ENCODE measurements at places on chromosomes 2 and 18.

- no peak for DNase-seq
Observed at GRCh38 chr2:190948671-190949070, 65.3 kb downstream of the STAT1 start.

GRCh38 chr2:233030-233429 is 30.8 kb downstream of the SH3YL1 start:
- no peak for DNase-seq

DNA sequence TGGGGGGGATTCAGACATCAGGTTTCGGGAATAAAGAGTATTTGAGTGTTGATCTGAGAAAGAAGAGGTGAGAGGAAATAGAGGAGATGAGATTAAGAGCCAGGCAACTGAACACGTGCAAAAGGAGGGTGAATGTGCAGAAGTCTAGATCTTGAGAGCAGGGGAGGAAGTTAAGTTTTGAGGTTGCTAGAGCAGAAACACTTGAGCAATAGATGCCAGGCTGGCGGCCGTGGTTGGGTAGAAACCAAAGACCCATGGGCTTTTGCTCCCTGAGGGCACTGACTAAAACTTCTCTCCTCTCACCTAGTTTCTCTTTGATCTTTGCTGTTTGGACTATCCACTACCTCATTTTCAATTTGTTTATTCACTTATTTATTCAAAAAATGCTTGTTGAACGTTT is 116.0 kb downstream of the CDC42EP3 start:
- DNase-seq = no peak

DNA sequence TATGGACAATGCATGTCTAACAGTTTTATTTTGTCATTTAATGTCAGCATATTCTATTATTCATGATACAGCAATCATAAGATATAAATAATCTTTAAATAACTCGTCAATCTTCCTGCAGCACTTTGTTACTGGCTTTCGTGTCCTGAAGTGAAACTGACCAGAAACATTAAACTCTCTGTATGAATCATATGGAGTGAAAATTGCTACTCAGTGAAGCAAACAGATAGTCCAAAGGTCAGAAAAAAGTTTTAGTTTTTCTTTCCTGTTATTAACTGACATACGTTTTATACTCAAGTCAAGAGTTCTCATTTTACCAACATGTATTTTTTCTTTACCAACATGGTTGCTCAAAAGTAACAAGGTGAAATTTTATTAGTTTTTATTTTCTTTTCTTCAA is 106.8 kb upstream of the GALNT5 start:
- no peak for DNase-seq

GRCh38 chr2:137964066-137964858 is at the start of gene HNMT:
Gene HNMT, plus strand, starts transcription at chr2:137964473. Its CDS starts 19 bp downstream, at chr2:137964492.
- DNase-seq = no peak

DNA sequence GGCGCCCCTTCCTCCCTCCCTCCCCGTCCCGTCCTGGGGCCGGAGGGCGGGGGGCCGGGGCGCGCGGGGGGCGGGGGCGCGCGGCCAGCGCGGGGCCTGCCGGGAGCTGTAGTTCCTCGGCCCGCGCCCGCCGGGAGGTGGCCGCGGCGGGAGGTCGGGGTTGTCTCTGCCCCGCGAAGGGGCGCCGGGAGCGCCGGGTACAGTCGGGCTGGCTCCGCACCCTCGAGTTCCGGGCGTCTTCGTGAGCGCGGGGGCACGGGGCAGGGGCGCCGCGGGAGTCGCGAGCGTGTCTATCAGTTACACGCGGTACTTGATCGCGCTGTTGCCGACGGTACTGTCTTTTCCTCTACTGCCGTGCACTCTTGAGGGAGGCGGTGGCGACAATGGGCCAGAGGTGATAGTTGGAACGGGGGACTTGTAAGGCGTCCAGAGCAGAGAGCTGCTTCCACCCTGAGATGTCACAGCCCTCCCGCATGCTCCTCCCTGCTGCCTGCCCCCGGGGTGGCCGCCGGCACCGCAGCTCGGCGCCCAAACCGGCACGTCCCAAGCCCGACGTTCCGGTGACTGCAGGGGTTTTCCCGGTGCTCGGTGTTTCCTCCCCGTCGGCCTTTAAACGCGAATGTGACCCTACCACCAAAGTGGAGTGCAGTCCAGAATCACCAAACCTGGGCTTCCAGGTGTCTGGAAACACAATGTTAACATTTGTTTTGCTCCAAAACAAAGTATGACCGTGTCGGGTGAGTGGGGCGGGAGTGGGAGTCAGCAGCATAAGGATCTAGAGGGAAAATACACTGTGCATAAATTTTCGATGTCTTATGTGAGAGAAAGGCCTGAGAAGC is at the start of gene PRKD3:
TSS of gene PRKD3 (minus strand) at position 48 of the 839 bp plus-strand sequence. CDS start 8,309 bp downstream, outside the sequence.
- DNase-seq = no peak

GRCh38 chr2:165895974-165896373 is 57.6 kb downstream of the TTC21B start:
- no peak for DNase-seq

GRCh38 chr18:79785831-79786230 is 11.9 kb upstream of the KCNG2 start:
- no peak for DNase-seq

DNA sequence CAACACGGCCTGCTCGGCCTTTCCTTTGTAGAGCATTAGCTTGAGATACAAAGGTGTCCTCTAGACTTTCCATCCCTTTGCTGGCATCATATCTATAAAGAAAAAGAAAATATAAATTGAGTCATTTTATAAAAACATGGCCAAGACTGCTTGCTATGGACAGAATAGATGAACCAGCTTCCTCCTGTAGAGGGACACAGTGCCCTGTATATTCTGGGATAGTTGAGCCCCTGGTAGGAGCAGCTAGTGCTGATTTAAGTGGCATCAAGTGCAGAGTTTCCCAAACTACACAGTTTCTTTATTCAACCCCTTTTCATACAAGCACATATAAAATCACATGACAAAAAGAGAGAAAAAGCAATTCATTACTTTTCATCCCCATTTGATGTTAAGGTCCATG is 47.9 kb downstream of the GEMIN6 start:
- no peak for DNase-seq

- no peak for DNase-seq
Observed at GRCh38 chr2:241739651-241740050, 5.2 kb downstream of the D2HGDH start.

- no peak for DNase-seq
Observed at GRCh38 chr2:10309286-10309685, 6.6 kb downstream of the HPCAL1 start.

- DNase-seq = no peak
Observed at GRCh38 chr2:240992572-240993291, 5.7 kb upstream of the SNED1 start.
